Activated T-cell treated with anti-CD3 and anti-CD28 coated beads, Interleukin-2, amount 50 U/mL, for 72 hours (primary cell): ENCODE measurements at places on chromosomes 13 and 19. TPM values are rescaled to one million over a fixed set of nuclear protein-coding genes. Genes with fewer than 3 reads are reported as not detected.
A peak's percentile ranks its signal among the peaks of the same experiment; 100 is the strongest.

DNA sequence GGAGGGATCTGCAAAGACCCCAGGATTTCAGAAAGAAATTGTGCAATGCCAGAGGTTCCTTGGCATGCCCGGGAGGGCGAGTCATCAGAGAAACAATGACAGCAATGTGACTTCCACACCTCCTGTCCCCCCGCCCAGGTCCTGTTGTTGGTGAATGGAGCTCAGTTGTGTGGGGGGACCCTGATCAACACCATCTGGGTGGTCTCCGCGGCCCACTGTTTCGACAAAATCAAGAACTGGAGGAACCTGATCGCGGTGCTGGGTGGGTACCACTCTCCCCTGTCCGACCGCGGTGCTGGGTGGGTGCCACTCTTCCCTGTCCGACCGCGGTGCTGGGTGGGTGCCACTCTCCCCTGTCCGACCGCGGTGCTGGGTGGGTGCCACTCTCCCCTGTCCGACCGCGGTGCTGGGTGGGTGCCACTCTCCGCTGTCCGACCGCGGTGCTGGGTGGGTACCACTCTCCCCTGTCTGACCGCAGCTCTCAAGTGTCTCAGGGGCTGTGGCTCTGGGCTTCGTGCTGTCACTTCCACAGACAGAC, 5.2 kb upstream of the F10 start:
- DNase-seq = no peak

DNA sequence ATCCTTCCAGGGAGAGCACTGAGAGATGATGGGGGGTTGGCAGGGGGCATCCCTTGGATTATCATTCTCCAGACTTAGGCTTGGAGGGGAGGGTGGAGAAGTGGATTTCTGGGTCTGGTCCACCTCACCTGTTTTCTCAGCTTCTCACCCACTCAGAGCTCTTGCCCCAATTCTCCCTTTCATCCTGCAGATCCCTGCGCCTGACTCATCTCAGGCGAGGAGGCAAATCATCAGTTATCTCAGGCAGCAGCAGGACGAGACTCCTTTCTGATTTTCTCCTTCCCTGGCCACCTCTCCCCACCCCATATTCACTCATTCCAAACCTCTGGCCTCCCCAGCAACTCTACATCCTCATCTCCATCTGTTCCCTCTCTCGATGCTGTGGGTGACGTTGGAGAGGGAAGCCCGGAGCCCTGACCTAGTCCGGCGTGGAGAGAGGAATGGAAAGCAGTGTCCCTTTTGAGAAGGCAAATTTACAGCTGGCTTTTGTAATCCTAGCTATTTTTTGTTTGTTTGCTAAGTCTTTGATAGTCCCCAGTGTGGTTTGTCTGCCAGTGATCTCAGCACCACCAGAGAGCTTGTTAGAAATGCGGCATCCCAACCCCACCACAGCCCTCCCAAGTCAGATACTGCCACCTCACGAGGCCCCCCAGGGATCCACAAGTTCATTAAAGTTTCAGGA, 24.0 kb upstream of the TPT1 start:
- no peak for DNase-seq

GRCh38 chr19:12703046-12703445, 6.6 kb upstream of the FBXW9 start:
- peak; percentile 36 for DNase-seq

- DNase-seq = no peak
These were observed 27.7 kb upstream of the CYSLTR2 start for GRCh38 chr13:48626077-48626449.

- DNase-seq = no peak
These were observed 7.0 kb upstream of the CD22 start for GRCh38 chr19:35322014-35322413.

DNA sequence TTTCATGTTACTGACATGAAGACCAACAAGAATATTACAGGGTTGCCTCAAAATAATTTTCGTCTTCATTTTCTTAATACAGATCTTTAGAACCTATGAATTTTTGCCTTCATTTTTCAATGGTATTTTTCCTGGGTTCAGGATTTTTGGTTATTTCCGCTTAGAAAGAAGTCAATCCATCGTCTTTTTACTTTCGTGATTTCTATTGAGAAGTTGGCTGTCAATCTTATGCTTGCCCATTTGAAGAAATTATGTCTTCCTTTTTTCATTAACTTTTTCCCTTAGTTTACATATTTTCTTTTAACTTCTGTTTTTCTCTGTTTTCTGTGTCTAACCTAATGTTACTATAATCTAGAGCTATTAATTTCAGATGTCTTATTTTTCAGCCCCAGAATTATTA, 868.9 kb upstream of the SLC10A2 start:
- no peak for DNase-seq

DNA sequence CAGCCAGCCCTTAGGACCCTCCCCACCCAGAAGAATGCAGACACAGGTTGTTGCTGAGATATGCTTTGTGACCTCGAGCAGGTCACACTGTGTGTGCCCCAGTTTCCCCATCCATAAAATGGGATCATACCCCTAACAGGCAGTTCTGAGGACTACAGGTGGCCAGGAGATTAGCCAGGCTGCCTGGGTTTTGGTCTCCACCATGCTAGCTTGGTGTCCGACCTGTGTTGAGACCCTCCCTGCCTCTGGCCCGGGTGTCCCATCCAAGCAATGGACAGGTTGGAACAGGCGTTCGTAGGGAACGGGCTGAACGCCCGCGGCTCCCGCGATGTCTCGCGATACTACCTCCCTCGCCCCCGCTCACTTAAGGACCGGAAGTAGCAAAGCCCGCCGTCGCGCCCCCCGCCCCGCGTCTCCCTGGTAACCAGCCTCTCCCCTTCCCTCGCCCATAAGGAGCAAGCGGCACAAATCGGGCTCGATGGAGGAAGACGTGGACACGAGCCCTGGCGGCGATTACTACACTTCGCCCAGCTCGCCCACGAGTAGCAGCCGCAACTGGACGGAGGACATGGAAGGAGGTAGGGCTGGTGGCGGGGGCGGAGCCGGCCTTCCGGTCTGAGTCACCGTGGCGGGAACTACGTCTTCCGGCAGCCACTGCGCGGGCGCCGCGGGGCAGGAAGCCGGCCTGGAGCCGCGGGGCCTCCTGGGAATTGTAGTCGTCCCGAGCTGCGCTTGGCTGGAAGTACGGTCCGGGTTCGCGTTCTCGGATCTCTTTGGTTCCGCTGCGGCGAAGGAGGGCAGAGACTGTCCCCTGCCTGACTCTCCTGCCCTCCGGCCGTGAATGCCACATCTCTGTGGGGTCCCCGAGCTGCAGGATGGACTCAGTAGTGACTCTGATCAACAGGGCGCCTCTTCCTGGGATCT, 45.4 kb downstream of the SMIM24 start:
- DNase-seq = peak; percentile 98

- no peak for DNase-seq
These were observed 1.2 kb upstream of the CEACAM4 start for GRCh38 chr19:41627966-41628675.

- no peak for DNase-seq
These were observed 1396.4 kb downstream of the EFNB2 start for GRCh38 chr13:105139048-105139379.

DNA sequence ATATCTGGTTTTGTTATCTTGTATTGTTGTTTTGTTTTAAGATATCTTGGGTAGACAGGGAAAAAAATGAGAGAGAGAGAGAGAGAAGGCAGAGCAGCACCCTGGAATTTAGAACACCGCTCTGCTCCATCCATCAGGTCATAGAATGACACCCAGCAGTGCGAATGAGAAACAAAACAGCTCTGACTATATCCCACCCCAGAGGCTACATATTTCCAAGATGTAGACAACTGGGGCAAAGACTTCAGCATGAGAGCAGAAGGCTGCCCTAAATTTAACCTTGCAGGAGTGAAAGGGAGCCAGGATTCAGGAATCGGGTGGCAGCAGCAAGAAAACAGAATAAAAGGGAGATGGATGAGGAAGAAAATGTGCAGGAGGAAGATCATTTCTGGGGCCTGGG, 46.5 kb downstream of the TNFSF13B start:
- no peak for DNase-seq

CEACAM20 gene
- not detected for total RNA-seq

ZBTB32 gene
- 147 TPM for total RNA-seq

DNA sequence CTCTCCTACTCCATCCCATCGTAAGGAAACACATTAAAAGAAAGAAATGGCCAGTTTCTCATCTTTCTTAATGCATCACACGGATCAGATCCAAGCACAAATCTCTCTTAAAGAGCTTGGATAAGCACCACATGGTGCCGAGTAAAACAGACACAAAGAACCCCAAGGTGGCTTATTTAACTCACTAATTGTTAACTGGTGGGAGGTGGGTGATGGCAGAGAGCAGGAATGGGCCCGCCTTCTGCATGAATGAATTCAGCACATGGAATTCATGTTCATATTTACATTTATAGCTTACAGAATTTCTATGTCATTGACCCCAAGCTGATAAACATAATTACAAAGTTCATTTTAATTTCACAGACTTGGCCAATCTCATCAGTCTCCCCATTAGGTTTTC, 89.9 kb downstream of the MZT1 start:
- no peak for DNase-seq

CCDC8 gene
- not detected for total RNA-seq

VAV1 gene
- 114 TPM for total RNA-seq

DNA sequence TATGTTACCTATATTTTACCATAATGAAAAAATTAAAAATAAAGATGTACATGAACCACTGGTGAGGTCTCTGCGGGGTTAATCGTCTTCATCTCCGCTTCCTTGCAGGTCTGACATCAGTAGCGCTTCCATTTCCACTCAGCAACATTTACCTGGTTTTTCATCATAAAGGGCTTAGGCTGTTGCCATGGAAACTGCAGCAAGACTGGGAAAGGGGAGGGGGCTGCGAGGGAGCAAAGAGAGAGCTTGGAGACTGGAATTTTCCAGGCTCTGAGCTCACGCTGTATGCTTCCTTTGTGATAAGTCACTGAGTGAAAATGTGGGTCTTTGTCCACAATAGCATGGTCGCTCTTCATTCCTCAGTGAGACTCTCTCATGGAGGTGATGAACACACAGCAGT, 136.6 kb upstream of the USP29 start:
- no peak for DNase-seq

DNA sequence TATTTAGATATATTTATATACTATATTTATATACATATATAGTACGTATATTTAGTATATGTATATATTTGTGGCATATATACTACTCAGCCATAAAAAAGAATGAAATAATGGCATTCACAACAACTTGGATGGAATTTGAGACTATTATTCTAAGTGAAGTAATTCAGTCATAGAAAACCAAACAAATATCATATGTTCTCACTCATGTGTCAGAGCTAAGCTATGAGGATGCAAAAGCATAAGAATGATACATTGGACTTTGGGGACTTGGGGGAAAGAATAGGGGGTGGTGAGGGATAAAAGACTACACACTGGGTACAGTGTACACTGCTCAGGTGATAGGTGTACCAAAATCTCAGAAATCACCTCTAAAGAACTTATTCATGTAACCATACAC, 1015.7 kb downstream of the EFNB2 start:
- no peak for DNase-seq

ADPRHL1 gene
- total RNA-seq = 1.4 TPM

GRCh38 chr19:38378866-38379265, 4.5 kb downstream of the PSMD8 start:
- no peak for DNase-seq

- peak; percentile 32 for DNase-seq
These were observed 106.8 kb downstream of the NHLRC3 start for GRCh38 chr13:39144941-39145533.

SLC15A1 gene
- not detected for total RNA-seq
